ENCODE measurements at places on chromosomes 4 and X.

DNA sequence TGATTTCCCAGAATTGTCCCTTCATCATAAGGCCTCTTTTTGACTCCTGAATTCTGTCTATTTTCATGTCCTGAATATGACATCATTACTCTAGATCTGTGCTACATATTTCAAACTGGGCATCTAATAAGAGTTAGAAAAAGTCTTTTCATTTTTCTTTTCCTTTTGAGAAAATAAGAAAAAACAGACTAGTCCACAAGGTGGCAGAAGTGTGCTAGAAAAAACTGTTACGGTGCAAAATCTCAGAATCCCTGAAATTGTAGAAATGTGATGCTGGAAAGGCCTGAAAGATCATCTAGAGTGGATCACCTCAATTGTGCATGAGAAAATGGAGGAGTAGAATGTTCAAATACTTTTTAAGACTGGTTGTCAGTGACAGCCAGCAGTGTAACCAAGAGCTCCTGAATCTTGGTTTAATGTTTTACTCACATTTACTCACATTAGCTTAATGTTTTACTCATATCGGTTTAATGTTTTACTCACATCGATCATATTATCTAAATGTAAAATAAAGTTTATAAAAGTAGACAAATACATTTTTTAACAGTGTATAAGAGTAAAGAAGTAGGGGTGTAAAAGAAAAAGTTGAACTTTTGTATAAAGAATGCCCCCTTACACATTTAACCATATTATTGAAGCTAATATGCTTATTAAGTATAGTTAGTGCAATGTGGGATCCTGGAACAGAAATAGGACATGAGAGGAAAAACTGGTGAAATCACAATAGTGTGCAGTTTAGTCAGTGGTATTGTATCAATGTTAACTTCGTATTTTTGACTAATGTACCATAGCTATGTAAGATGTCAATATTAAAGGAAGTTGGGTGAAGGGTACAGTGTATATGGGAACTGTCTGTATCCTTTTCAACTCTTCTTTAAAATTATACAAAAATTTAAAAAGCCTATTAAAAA lies 15.2 kb downstream of the ASB11 start:
- DNase-seq: peak; percentile 6

DNA sequence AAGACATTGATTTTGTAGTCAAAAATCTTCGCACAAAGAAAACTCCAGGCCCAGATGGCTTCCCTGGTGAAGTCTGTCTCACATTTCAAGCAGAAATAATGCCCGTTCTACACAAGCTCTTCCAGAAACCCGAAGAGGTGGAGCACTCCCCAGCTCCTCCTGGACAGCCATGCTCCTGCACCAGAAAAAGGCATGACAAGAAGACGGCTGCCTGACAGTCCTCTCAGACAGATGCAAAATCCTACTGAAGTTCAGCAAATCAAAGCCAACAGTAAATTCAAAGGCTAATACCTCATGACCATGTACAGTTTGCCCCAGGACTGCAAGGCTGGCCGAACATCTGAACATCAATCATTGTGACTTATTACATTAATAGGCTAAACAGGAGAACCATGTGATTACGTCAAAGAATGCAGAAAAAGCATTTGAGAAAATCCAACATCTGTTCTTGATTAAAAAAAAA lies 30.8 kb upstream of the MXD4 start:
- no peak for DNase-seq

GRCh38 chr4:45385306-45385705 lies 659.0 kb upstream of the GNPDA2 start:
- DNase-seq: no peak

DNA sequence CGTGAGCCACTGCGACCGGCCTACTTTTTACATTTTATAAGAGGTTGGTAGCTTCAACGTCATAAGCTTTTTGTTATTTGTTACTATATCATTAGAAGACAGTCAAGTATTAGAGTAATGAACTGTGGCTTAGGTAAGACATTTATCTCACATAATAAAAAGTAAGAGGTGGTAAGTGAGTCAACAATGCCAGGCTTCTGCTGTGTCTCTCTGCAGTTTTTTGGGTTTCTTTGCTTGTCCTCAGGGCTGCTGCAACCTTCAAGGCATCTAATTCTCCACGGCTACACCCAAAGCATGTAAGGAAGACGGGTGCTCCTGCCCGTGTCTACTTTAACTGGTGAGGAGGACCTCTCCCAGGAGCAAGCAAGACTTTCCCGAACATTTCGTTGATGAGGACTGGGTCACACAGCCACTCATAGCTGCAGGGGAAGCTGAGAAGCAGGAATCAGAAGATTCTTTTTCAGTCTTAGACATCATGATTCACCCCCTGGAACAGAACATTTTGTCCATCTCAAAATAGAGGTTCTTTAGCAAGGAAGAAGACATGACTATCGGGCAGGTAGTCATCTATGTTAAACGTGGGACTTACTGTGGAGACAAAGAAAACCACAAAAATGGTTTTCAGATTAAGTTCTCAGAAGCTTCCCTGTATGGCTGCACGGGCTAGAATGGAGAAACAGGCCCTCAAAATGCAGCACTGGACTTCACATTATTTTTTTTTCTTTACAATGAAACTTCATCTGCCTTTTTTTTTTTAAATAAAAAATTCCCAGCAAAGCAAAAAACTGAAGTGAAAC lies 13.0 kb upstream of the RHOH start:
- DNase-seq: no peak

- DNase-seq: no peak
Observed at GRCh38 chr4:98519268-98519977, 139.0 kb downstream of the TSPAN5 start.

GRCh38 chr4:153705743-153706468 lies 21.8 kb downstream of the TLR2 start:
- DNase-seq: no peak

Measured in CD4-positive, alpha-beta T cell treated with Interleukin-2 at 100 ng/mL for 4 hours (primary cell).